ENCODE measurements at places on chromosomes 3 and 15. TPM values are rescaled to one million over a fixed set of nuclear protein-coding genes. Genes with fewer than 3 reads are reported as not detected.

DNA sequence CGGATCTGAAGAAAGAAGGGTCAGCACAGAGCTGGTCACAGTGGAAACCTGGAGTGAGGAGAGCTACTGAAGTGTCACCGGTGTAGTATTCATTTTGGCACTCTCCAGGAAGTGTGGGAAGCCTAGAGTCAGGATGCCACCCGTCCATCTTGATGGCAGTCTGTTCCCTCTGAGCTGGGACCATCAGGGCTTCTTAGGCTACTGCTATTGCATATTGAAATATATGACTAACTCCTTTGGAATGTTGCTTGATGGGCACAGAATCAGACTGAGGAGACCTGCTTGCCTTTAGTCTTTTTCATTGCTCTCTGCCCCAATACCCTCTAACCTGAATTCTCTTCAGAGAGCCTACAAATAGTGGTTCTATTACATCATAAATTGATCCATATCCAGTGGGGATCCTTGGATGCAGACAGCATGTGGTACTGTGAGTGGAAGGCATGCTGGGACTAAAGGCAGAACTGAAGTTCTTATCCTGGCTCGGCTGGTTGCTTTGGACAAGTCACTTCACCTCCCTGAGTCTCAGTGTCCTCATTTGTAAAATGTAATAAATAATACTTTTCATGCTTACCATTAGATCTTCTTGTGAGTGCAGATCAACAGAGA is 143.5 kb downstream of the PDE8A start:
- H3K4me3 ChIP-seq, result no peak overlapping the region
- peaks cover 5% of the 10 kb centered on the region for H3K4me1 ChIP-seq
- no peaks in the 10 kb centered on the region for H3K27me3 ChIP-seq
- no peak for DNase-seq

- no peak overlapping the region for H3K27ac ChIP-seq
- H3K4me1 ChIP-seq, result peaks cover 5% of the 10 kb centered on the region
- H3K4me3 ChIP-seq, result no peak overlapping the region
- no peaks in the 10 kb centered on the region for H3K36me3 ChIP-seq
Measured at GRCh38 chr3:51813539-51813938, 34.5 kb upstream of the IQCF6 start.

GRCh38 chr15:100913961-100914360 is 5.2 kb upstream of the LRRK1 start:
- H3K36me3 ChIP-seq, result no peaks in the 10 kb centered on the region
- no peak overlapping the region for H3K27ac ChIP-seq
- peaks cover 18% of the 10 kb centered on the region for H3K4me1 ChIP-seq
- no peak for DNase-seq

DNA sequence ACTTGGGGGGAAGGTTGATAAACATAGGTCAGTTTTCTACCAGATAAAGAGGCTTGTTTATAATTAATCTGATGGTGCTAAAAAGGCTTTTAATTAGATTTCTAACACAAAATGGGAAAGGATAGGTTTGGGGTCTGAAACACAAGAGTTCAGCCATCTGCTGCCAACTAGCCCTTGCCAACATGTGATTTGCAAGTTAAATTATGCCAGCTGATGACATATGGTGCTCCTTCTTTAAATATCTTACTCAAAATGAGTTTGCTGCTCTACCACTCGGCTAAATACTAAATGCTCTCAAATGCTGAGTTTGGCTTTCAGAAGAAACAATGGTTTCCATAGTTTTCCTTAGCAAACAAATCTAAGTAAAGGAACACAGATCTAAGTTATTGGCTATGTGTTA is 557.8 kb upstream of the CCDC54 start:
- DNase-seq, result no peak
- H3K4me1 ChIP-seq, result peaks cover 3% of the 10 kb centered on the region
- H3K4me3 ChIP-seq, result no peak overlapping the region
- no peak overlapping the region for H3K27ac ChIP-seq
- H3K36me3 ChIP-seq, result no peaks in the 10 kb centered on the region
- H3K27me3 ChIP-seq, result no peaks in the 10 kb centered on the region

- peak overlapping the region; percentile 85 for H3K27ac ChIP-seq
- no peaks in the 10 kb centered on the region for H3K36me3 ChIP-seq
- H3K27me3 ChIP-seq, result no peaks in the 10 kb centered on the region
- DNase-seq, result no peak
- H3K4me3 ChIP-seq, result no peak overlapping the region
- peaks cover 50% of the 10 kb centered on the region for H3K4me1 ChIP-seq
Measured at GRCh38 chr3:43389388-43390254, 103.3 kb downstream of the SNRK start.

GRCh38 chr3:1600700-1601418 is 497.8 kb upstream of the CNTN4 start:
- no peak overlapping the region for H3K27ac ChIP-seq
- H3K4me1 ChIP-seq, result no peaks in the 10 kb centered on the region
- DNase-seq, result no peak
- no peaks in the 10 kb centered on the region for H3K27me3 ChIP-seq

DNA sequence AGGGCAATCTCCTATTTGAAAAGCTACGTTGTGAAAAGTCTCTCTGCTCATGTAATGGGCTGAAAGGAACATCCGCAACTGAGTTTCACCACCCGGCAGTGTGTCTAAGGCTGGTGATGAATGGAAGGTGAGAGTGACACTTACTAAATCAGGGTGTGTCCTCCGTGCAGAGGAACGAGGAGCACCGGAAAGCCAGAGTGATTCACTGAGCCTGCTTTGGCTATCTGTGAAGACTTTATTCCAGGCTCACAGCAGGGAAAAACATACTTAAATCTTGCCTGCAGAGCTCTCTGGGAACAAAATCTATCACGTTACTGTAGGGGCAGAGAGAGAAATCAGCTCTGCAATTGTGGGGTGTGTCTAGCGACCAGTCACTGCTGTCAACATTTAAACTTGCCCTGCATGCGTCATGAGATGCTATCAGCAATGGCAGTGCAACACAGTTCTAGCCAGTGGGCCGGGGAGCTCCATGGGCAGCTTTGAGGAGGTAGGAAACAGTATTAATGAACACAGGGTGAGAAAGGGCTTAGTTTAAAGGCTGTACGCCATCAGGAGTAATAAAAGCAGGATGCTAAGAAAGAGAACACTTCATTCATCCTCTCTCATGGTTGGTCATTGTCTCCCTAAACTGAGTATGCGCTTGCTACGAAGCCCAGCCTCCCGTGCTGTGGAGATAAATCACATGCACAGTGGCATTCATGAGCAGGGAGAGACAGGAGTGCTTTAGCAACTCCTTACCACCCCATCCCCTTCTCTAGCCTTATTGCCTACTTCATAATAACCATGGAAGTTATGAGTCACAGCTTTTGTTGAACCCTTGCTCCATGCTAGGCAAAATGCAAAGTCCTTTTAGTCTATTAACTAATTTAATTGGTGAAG is 542.7 kb upstream of the ADAMTS9 start:
- H3K36me3 ChIP-seq, result no peaks in the 10 kb centered on the region
- no peak overlapping the region for H3K4me3 ChIP-seq
- no peaks in the 10 kb centered on the region for H3K4me1 ChIP-seq

- H3K36me3 ChIP-seq, result no peaks in the 10 kb centered on the region
- peak; percentile 39 for DNase-seq
- peak within 1 kb of the TSS; percentile 72 for H3K4me3 ChIP-seq
- H3K4me1 ChIP-seq, result peaks cover 18% of the 10 kb centered on the region
- H3K27ac ChIP-seq, result no peak within 1 kb of the TSS
Measured at GRCh38 chr15:76059320-76060117, at the start of gene TMEM266. Gene TMEM266 (plus strand): TSS chr15:76059985. CDS start chr15:76134264, 74,279 bp downstream.

DNA sequence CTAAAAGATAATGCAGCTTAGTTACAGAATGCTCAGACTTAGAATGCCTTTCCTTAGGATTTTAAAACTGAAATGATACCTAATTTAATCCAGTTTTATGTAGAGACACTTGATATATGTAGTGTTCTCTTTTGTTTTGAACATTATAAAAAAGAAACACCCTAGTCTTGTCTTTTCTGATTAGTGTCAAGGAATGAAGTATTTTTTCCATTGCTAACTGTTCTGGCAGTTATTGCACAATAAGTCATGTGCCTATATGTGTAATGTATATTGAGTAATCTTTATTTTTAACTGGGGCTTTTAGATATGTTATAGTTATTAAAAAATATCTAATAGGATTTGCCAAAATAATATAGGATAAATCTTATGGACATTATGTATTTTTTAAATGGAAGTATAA is 4.5 kb downstream of the ARL8B start:
- DNase-seq, result no peak
- no peaks in the 10 kb centered on the region for H3K27me3 ChIP-seq
- no peaks in the 10 kb centered on the region for H3K36me3 ChIP-seq
- H3K27ac ChIP-seq, result no peak overlapping the region
- peaks cover 80% of the 10 kb centered on the region for H3K4me1 ChIP-seq
- H3K4me3 ChIP-seq, result no peak overlapping the region

Gene A4GNT
- not detected for total RNA-seq
